ENCODE measurements at places on chromosomes 12 and 14. TPM values are rescaled to one million over a fixed set of nuclear protein-coding genes. Genes with fewer than 3 reads are reported as not detected.

PRB2 gene
- not detected for total RNA-seq

TMED10 gene
- total RNA-seq, result 217 TPM

SYCP3 gene
- 0.46 TPM for total RNA-seq

COL2A1 gene
- total RNA-seq, result 0.15 TPM

PPP1R1A gene
- 0.98 TPM for total RNA-seq

LRP1-AS gene
- not detected for total RNA-seq

PRPH gene
- 0.67 TPM for total RNA-seq

EPYC gene
- total RNA-seq, result not detected

PRH2 gene
- total RNA-seq, result not detected

KCNH5 gene
- total RNA-seq, result 0.03 TPM

DNA sequence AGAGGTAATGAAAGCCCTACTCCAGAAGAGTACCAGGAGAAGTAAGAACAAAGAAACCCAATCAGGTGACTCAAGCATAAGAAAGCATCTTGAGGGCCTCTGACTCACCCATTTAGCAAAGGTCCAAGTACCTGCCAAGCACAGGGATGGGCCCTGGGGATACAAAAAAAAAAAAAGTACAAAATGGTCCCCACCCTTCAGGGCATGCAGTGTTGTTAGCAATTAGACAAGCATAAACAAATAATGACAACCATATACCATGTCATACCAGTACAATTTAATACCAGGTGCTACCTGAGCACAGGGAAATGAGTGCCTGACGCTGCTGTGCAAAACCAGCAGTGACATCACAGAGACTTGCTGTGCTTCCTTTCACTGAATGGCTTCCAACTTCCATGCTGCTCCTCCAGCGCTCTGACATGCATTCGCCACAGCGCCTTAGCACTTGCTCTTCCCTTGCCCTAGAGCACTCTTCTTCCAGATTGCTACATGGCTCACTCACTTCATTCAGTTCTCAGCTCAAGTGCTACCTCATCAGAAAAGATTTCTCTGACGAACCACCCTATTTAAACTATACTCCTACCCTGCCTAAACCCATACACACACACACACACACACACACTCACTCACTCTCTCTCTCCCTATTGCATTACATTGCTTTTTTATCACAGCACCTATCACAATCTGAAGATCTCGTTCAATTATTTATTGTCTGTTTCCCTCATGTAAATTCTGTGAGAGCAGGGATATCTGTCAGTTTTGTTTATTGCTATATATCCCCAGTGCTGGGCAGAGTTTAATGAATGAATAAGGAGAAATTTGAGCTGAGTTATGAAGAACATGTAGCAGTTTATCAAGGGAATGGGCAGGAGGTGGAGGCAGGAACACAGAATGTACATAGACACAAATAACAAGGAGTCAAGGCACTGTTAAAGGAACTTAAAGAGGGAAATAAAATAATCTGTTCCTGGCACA is 12.9 kb upstream of the EPS8 start:
- DNase-seq, result no peak

DNA sequence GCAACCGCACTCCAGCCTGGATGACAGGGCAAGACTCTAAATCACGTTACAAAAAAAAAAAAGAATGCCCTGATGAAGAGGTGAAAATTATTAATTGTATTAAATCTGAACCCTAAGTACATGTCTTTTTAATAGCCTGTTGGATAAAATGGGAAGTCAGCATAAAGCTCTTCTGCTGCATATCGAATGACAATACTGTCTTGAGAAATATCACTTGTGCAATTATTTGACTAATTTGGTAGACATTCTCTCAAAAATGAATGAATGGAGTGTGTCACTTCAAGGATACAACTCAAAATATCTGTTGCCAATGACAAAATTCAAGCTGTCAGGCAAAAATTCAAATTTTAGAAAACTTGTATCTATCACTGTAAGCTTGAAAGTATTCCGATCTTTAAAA is 38.9 kb downstream of the DNAI7 start:
- no peak for DNase-seq

DNA sequence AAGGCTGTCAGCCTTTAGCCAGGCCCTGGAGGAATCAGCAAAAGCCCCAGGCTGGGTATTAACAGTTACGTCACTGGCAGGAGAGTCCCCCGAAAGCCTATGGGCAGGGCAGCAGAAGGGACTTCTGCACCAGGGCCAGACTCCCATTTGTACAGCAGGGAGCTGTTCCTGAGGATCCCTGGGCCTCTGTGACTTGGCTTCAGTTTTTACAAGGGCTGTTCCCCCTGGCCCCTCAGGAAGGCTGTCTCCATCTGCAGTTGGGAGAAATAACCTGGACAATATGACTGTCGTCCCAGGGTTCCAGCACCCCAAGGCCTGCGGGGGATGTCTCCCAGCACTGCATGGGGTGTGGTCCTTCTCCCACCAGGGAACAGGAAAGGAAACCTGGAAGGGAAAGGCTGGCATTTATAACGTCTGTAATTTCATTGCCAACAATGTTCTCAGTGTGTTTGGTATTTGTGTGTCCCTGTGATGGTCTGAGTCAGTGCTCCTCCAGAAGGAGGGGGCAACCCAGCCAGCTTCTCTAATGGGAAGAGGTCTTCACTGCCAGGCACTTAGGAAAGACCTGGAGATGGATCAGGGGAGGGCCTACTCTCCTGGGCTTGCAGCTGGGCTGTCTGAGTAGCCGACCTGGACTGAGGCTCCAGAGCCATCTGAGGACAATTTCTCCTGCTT is 42.4 kb downstream of the ERH start:
- DNase-seq, result no peak

- DNase-seq, result peak; percentile 79
Observed at GRCh38 chr12:3275171-3276041, 198.2 kb downstream of the TSPAN9 start.

- peak; percentile 30 for DNase-seq
Observed at GRCh38 chr12:24896171-24896570, 52.7 kb downstream of the BCAT1 start.

DNA sequence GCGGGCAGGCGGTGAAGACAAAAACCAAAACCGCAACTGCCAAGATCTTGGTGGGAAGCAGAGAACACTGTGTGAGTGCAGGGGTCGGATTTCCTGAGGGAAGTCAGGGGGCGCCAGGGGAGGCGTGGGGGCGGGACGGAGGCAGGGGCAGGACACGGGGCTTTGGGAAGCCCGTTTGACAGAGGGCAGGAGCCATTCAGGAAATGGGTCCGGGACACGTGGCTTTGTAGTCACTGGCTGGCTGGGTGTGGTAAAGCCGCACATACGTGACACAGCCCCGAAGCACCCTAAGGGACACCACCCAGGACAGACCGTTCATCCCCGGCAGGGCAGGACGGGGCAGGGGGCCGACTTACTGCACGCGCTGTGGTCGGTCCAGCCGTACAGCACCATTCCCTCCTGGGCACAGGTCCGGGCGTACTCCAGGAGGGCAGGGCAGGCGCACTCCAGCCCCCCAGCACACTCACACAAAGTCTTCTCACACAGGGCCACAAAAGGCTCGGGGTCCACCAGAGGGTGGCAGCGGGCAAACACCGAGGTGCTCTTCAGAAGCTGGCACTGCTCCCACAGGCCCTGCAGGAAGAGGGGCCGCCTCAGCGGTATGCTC is 49.4 kb downstream of the VWF start:
- DNase-seq, result no peak

- DNase-seq, result peak; percentile 14
Observed at GRCh38 chr12:57625261-57626032, 7.6 kb downstream of the B4GALNT1 start.

DNA sequence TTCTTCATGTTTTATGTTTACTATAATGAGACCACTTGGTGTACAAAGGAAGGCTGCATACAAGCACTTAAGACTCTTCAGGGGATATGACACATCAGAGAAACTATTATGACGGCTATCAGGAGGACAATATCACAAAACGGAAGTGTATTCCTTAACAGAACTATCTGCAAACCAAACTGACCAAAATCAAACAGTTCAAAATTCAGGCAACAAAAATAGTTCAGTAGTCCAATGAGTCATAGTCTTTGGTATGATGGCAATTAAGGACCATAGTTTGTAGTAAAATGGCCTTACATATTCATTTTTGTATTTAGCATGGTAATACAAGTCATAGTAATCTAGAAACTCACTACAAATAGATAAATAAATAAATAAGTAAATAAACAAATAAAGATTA is 1638.7 kb upstream of the SEL1L start:
- no peak for DNase-seq

GRCh38 chr12:58204071-58204470 is 262.7 kb downstream of the ATP23 start:
- no peak for DNase-seq

DNA sequence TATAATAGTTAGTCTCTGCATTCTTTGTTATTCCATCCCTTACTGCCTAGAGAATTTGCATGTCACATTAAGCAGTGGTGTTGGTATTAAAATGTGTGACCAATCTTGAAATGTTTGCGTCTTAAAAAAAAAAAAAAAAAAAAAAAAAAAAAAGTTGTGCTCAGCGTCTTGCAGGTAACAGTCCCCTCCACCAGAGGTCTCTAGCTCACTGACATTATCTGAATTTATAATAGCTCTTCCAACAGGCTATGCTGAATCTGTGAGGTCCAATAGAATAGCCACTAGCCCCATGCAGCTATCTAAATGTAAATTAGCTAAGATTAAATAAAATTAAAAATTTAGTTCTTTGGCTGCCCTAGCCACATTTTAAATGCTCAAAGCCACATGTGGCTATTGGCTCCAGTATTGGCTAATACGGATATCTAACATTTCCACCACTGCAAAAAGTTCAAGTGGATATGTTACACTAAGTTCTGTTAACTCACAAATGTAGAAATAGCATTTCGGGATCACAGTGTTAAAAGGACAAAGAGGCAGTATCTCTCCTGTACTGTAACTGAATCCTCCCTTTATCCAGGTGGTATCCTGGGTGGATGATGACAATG is 28.7 kb downstream of the NKX2-8 start:
- peak; percentile 58 for DNase-seq

- no peak for DNase-seq
Observed at GRCh38 chr12:121088195-121088585, 44.5 kb upstream of the P2RX7 start.

DNA sequence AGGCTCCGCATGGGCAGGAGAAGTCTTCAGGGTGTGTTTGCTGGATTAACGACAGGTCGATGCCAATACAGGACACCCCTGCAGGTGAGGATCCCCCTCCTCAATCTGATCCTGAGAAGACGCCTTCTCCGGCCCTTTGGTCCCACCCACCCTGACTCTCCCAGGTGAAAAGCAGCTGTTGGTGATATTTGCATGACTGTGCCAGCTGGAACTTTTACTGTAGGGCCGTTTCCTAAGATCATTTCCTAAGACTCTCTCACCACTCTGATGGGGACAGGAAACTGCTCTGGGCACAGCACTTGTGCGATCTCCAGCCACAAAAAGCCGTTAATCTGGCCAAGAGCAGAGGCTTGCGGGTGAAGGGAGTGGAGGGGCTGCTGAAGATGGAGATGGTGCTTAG is 16.8 kb upstream of the EIF5 start:
- DNase-seq, result peak; percentile 24

DNA sequence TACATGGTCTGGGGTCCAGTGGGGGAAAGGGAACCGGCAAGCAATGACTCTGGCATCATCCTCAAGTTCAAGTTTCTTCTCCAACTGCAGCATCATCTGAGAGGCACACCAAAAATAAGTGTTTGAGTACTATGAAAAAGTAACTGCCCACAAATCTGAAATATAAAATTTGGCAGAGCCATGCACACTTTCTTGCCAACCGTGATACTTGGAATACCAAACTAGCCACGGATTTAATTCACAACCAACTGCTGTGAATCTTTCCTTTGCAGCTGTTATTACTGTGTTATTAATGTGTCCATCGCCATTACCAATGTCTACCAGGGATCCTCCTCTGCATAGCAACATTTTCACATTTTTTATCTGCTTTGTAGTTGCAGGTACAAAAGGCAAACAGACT is 74.6 kb downstream of the GXYLT1 start:
- no peak for DNase-seq

- DNase-seq, result no peak
Observed at GRCh38 chr14:45559626-45560025, 306.6 kb upstream of the MIS18BP1 start.

- peak; percentile 86 for DNase-seq
Observed at GRCh38 chr14:101004954-101005353, 101.4 kb upstream of the RTL1 start.

GRCh38 chr14:22598896-22599244 is 770 bp downstream of the ABHD4 start:
- DNase-seq, result no peak

DNA sequence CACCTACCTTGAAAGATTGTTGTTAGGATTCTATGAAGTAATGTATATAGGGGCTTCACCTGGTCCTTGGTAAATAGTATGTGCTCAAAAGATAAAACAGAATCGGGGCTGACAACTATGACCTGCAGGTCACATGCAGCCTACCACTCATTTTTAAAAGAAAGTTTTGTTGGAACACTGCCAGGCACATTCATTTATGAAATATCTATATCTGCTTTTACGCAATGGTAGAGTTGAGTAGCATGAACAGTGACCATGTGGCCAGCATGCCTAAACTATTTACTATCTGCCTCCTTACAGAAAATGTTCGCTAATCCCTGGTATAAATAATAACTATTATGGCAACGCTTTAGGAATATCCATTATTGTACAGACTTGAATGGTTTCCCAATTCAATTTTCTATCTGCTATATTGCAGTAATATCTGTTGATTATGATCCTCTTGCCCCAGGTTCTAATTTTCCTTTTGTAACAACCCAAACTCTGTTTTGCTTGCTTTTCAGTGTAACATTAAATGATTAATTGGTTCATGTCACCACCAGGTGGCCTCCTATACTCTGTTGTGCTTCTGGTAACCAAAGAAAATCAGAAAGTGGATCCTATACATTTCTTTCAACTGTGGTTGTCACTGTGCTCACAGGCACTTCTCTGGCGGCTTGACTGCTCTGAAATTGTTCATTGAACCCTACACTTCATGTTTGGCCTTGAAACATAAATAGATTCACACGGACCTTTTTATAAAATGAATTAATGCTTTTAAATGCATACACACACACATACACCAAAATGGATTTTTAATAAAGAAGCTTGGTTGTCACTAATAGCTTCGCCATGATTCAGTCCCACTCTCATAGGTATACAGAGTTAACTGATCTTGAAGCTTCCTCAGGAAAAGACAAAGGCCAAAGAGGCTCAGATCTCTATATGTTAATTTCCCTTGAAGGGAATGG is 227.7 kb upstream of the NPAS3 start:
- DNase-seq, result peak; percentile 61
